Endodermal cell (in vitro differentiated cells): ENCODE measurements at places on chromosomes 12 and 14.

- DNase-seq: no peak
Observed at GRCh38 chr14:100332797-100333196, 9.7 kb downstream of the SLC25A47 start.

DNA sequence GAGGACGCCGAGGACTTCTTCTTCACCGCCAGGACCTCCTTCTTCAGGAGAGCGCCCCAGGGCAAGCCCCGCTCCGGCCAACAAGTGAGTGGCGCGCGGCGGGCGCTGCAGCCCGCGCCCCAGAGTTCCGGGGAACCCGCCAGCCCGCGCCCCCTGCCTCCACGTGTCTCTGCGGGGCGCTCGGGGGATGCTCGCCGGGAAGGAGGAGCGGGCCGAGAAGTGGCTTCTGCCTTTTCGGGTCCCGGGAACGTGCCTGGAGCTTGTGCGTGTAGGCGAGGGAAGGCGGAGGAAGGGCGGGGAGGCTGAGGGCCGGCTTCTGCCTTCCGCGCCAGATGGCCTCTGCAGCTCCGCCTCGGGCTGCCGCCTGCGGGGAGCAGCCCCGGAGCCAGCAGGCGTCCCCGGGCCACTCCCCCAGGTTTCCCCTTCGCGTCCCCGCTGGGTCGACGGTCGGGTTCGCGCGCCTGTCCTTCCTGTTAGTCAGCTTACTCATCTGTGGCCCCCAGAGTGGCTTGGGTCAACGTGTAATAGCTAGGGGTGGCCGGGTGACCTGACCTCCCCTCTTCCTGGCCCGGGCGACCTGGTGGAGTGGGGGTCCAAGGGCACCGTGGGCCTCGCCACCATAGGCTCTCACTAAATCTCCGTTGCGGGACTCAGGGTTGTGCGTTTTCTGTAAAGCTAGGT lies 505 bp downstream of the RASSF3 start:
- peak; percentile 91 for DNase-seq

DNA sequence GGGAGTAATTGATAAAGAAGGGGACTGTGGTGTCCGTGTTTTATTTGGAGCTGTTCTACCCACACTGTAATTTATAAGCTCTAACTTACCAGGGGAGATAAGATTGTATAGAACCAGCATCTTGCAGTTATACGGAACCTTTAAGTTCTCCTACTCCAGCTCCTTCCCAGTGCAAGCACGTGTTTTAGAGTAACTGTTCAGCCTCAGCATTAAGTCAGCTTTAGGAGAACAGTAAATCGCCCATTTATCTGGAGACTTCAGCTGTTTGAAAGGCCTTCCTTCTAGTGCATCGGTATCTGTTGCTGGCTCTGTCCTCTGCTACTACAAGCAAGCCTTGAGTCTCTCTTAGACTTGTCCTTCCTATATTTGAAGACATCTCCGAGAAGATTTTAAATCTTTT lies 95.6 kb downstream of the ETV6 start:
- no peak for DNase-seq

DNA sequence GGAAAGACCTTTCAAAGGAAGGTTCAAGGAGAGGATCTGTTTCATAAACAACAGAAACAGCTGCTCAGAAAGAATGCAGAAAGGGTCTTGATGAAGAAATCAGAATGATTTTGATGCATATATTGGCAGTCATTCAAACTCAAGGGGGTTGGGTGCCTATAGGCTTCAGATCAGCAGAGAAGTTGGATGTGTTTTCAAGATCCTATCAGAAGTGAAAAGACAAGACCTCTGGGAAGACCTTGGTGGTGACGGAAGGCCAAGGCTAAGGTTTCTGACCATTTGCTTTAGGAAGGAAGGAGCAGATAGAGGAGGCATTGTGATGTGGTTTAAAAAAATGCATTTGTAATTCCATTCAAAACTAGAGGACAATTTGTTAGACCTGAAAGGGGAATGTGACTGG lies 15.2 kb upstream of the PTPRB start:
- no peak for DNase-seq

DNA sequence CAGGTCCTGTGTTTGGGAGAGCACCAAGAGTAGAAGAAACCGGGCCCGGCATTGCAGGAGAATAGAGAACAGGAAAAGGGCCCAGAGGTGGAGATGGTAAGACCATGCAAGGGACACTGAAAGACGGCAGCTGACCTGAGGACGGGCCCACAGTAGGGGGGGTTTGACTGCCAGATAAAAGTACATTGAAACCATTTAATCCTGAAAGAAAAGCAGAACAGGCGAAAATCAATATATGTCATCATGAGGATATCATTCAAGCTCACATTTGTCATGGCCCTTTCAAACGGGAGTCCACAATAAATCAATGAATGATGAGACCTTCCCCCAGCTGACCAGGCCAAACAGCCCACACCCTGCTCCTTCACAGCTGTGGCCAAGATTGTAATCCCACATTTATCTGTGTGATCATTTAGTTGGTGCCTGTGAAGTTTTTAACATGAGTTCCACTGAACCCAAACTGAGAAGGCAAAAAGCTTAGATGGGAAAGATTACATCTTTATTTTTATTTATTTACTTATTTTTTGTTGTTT lies 39.5 kb downstream of the E2F7 start:
- DNase-seq: no peak

GRCh38 chr12:61821381-61821780 lies 438.8 kb upstream of the USP15 start:
- no peak for DNase-seq

GRCh38 chr14:99549684-99550083 lies 54.3 kb downstream of the CCDC85C start:
- no peak for DNase-seq

DNA sequence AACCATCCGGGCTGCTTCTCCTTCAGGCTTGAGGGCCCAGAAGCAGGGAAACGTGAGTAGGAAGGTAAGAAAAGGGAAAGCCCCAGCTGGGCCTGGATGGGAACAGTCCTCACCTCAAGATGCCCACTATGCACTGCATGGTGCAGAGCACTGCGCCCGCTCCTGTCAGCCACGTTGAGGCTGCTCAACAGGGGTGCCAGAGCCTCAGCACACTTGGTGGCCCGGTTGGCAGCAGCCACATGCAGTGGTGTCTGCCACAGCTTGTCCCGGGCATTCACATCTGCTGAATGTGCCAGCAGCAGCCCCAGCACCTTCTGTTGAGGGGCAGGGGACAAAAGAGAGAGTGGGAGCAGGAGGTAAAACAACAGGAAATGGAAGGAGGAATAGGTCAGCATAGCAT lies 2.5 kb downstream of the ANKRD52 start:
- DNase-seq: peak; percentile 36

- DNase-seq: no peak
Observed at GRCh38 chr14:63578300-63578699, 35.1 kb upstream of the PPP2R5E start.

GRCh38 chr12:113818283-113818682 lies 147.8 kb downstream of the RBM19 start:
- no peak for DNase-seq

DNA sequence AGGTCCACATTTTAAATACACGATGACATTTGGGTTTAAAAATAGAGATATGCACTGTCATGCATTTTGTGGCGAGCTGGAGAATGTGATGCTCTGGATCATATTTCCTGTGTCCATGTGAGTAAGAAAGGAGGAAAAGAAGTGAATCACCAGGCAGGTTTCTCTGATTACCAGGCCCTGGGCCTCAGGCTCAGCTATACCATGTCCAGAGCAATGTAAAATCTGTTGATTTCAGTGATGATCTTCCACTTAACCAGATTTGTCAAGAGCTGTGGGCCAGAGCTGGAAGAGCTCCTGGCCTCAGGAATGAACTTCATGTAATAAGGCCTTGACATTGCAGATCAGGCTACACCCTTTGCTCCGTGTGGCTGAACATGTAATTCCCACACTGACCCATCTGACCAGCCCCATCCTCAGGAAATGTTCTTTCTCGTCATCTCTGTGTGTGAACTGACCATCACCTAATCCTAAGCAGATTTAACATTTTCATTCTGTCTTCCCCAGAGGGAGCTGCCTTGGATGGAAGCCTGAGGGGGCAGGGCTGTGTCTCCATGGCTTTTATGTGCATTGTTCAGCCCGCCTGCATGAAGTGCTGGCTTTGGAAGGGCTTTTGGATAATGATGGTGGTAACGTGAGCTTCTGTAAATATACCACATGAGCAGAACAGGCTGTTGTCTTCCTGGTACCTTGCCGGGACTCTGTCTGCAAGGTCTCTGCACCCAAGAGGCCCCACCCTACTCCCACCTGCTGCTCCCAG lies 54.5 kb downstream of the CRACR2A start:
- DNase-seq: no peak

- no peak for DNase-seq
Observed at GRCh38 chr12:31876568-31877424, 82.4 kb upstream of the RESF1 start.

GRCh38 chr12:30845676-30846075 lies 80.9 kb upstream of the TSPAN11 start:
- DNase-seq: peak; percentile 28

DNA sequence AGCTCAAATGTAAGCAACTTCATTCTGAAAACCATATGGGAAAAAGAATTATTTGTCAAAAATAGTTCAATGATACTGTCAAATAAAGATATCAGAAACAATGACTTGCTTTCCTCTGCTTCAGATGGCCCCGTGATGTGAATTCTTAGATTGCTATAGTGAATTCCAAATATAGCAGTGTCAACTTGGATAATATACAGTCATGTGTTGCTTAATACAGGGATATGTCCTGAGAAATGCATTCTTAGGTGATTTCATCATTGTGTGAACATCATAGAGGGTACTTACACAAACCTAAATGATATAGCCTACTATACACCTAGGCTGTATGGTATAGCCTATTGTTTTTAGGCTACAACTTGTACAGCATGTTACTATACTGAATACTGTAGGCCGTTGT lies 108.7 kb upstream of the MIS18BP1 start:
- DNase-seq: no peak

GRCh38 chr12:43848786-43849185 lies 12.9 kb downstream of the TMEM117 start:
- DNase-seq: no peak
